GM12891 (cell line): ENCODE measurements at places on chromosomes 6 and 20.
A peak's percentile ranks its signal among the peaks of the same experiment; 100 is the strongest.

DNA sequence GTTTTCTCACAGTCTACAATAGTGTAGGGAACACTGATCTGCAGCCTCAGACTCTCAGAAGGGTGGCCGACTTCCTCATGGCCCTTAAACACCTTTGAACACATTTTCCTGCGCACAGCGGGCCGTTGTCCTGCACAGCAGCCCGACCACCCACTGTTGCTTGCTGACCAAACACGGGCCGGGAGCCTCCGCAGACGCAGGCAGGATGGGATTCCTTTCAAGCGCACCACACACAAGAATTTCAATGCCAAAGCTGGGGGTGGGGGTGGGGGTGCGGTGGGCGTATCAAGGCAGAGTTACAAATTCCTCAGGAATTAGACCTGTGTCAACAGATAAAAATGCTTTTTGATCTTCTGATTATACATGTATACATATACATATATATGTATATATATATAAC, 74.5 kb downstream of the HUS1B start:
- DNase-seq = no peak

- DNase-seq = no peak
Measured at GRCh38 chr6:170253226-170253909, 37.5 kb downstream of the DLL1 start.

DNA sequence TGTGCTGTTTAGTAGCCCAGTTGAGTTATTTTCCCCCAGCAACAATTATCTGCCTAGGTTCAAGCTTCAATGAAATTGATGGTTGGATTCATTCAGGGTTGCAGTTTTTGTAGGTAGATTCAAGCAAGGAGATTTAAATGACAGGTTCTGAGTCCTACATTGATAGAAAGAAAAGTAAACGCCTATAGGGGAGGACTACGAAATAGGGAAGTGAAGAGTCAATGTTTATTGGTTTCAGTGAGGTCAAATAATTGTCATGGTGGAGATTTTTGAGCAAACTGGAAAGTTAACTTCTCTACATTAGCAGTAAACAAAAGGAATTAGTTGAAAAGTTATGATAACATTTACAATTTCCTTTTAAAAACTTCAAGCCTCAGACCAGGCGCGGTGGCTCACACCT, 734 bp upstream of the WFDC13 start:
- no peak for DNase-seq

DNA sequence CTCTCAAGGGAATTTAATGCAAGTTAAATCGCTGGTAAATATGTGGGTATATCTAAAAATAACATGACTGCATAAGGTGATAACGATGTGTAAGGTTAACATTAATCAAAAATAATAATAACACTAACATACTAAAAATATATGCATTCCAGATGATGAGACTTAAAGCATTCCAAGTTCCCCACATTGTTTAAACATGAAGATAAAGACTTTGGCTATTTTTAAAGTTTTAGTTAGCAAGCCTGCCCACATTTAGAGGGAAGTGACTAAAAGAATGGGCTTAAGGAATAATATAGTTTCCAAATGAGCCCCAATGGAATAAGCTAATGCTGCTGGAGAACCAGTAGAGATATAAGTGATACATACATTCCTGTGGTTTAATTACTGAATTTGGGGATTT, 941.3 kb downstream of the TBC1D32 start:
- DNase-seq = no peak

DNA sequence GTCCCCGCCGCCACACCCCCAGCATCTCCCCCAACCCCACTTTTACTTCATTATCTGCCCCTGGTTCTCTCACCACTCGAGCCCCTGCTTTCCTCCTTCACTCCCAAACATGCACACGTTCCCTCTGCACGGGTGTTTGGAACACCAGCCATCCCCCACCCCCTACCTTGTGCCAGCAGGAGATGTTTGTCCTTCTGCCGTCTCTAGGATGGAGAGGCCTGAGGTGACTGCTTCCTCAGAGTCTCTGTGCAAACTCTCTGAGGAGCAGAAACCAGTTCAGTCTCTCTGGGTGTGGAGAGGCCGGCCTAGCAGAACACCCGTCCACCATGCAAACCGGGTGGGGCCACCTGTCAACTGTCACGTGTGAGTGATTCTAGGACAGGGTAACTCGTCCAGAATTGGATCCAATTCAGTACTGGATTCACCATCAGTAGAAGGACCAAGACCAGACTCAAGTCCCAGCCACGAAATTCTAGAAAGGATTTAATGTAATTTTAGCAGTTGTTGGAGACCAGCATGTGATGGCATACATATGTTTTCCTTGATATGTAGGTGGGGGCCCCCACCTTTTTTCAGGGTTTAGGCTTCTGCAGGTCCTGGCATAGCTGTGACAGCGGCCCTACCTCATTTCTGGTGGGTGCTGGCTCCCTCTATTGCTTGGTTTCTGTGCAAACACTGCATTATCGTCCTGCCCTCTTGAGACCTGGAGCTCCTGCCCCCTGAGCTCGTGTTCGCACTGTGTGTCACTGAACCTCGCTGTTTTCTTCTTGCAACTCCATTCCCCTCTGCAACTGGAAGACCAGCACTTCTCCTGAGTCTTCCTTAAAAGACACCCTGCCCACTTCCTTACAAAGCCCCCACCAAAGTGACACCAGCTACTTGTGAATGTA, at the start of gene RAET1E:
RAET1E (minus strand) TSS at position 259 of the 890 bp plus-strand sequence. CDS start 7,212 bp downstream, outside the sequence.
- DNase-seq = no peak

DNA sequence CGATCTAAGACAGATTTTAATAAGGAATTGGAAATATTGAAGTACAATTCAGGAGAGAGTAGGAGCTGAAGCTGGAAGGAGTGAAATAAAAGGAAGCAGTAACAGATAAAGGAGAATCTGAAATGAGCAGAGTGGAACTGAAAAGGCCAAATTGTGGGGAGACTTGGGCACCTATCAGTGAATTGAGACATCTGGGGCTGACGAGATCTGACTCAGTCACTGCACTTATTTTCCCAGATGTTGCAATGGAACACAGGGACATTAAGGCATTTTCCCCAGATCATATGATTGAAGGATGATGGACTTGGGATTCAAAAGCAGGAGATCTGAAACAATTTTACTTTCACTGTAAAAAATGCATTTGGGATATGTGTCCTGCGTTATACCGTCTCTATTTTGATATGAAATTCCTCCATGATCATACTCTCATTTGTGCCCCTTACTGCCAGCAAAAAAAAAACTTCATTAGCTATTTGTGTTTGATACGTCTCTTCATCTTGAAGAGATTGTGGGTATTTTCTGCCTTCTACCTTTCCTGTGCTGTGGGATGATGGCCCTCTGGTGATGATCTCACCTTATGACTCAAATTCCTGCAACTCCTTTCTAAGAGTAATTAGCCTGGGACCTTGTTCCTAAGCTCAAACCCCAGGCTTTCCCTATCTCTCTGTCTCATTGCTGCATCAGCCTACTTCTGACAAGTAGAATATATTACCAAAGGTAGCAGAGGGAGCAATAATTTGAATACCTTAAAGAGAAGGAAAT, 278.5 kb upstream of the MAN1A1 start:
- no peak for DNase-seq

DNA sequence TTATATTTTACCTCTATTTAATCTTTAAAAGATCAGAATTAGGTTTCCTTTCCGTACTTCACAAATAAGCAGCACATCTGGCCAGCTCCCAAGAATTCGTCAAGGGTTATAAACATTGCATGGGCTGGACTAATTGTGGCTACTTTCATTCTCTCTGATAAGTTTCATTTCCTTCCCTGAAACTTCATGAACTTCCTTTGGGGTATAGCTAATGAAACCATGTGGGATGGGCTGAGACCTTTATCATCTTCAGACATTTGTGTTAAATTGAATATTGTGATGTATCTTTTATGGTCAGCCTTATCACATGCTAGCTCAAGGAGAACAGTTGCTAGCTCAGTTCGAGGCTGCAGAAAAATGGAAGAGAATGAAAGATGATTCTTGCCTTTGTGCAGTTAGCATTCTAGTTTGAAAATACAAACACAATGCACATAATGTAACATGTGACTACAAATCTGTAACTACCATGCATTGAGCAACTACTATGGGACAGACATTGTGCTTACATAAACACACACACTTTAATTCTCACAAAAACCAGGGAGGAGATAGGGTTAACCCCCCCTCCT, 1.7 kb upstream of the GMPR start:
- no peak for DNase-seq

GRCh38 chr20:58691773-58692578, 624 bp upstream of the NPEPL1 start:
- DNase-seq = no peak

DNA sequence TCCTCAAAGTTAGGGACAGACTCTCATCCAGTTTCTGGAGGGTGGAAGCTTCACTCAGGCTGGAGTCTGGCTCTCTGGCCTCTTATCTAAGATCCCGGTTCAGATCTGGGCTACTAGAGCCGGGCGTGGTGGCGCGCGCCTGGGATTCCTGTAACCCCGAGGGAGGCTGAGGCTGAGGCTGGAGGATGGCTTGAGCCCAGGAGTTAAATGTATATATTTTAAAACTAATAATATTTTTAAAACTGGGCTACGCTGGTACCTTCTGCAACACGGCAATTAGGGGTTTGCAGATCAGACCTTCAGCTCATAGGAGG, 710 bp upstream of the ZNF343 start:
- no peak for DNase-seq

DNA sequence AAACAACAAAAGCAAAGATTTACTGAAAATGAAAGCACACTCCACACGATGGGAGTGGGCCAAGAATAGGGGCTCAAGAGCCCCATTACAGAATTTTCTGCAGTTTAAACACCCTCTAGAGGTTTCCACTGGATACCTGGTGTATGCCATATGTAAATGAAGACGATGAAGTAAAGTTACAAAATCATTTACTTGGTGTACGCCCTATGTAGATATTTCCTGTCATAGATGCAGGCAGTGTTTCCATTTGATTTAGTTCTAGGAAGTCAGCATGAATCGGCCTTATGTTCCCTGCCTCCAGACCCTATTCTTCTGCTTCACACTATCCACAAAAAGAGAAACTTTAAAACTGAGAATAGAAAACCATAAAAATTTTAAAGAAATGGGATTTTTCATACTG, 404.4 kb upstream of the GJE1 start:
- DNase-seq = no peak

GRCh38 chr20:46060301-46060881, 29.4 kb downstream of the NCOA5 start:
- no peak for DNase-seq

- no peak for DNase-seq
Measured at GRCh38 chr6:116444092-116444491, 17.1 kb upstream of the CALHM6 start.

GRCh38 chr6:189676-190075, 102.6 kb upstream of the DUSP22 start:
- no peak for DNase-seq

GRCh38 chr6:82078286-82078908, 169.1 kb downstream of the IBTK start:
- DNase-seq = no peak

- no peak for DNase-seq
Measured at GRCh38 chr6:127173156-127173940, 54.9 kb downstream of the RSPO3 start.

- DNase-seq = no peak
Measured at GRCh38 chr20:9389346-9389745, 125.0 kb upstream of the LAMP5 start.

DNA sequence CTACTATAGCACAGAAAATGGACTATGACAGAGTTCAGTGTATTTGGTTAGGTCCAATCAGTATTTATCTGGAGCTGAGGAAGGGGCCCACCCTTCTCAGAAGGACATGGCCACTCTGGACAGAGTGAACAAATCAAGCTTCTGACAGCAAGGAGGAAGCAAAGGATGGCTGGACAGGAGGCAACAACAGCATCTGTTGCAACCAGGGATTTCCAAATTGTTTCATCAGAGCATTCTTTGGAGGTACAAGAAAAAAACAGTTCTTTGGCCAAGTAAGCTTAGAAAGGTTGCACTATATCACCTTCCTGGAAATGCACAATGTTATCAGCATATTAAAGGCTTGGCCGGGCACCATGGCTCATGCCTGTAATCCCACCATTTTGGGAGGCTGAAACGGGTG, 118.7 kb upstream of the SLC22A16 start:
- no peak for DNase-seq

GRCh38 chr6:149363154-149363553, 36.9 kb upstream of the SUMO4 start:
- DNase-seq = no peak

DNA sequence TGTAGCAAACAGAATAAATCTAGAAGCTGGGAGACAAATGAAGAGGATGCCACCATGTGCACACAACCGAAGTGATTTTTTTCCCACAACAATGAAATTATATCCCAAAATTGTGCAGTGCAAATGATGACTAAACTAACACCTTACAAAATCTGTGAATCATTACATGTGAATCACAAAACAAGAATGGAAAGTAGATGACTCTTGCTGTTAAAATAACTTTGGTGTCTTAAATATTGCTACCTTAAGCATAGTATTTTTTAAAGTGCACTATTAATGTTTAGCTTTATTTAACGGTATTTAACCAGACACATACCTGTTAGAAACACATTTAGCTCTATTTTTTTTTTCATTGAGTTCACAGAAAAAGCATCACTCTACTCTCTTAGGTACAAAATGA, 190.8 kb downstream of the TBC1D32 start:
- DNase-seq = no peak

- DNase-seq = no peak
Measured at GRCh38 chr20:51313358-51313827, 229.1 kb downstream of the NFATC2 start.

- peak; percentile 63 for DNase-seq
Measured at GRCh38 chr6:169654598-169655391, 47.0 kb downstream of the WDR27 start.

DNA sequence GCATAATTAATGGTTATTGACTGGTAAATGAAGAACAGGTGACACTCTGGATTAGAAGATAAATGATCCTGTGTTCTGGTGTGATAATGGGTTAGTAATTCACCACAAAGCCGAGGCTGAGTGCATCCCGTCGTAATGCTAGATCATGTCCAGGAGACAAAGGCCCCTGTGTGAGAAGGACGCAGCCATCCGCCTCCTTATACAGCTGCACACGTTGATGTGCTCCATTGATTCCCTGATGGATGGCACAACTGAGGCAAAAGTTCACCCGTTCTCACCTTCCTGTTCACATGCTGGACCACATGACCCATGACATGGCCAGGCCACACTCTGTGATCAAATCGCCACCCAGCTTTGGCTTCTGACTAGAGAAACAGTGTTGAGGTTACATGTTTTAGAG, 136.1 kb downstream of the FOXC1 start:
- no peak for DNase-seq

DNA sequence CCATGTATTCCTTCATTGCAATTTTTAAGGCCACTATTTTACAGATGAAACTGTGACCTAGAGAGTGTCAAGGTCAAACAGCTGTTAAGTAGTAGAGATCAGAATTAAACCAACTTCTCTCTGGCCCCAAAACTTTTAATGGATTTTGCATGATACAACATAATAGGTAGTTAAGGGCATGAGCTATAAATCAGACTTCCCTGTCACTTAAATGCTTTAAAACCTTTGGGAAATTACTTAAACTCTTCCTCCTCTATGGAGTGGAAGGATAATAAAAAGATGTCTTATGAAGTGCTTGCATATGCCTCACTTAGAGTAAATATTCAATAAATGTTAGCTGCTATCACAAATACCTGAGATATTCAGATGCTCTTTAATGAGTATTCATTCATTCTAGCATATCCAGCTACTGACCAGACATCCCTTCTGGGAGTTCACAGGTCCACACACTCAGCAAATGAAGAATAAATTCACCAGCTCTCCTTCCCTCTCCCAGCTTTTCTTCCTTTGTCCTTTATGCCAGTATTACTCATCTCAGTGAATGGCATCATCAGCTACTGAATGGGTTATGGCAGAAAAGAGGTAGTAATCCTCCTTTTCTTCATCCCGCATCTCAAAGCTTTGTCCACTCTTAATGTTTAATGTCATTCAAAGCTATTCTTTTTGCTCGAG, 36.2 kb downstream of the EYA4 start:
- DNase-seq = no peak
